ENCODE measurements at places on chromosomes 4 and X. TPM values are rescaled to one million over a fixed set of nuclear protein-coding genes. Genes with fewer than 3 reads are reported as not detected.
A peak's percentile ranks its signal among the peaks of the same experiment; 100 is the strongest.

ASB12 gene
- not detected for total RNA-seq

RPS6KA6 gene
- 0.55 TPM for total RNA-seq

PTPN13 gene
- 7.6 TPM for total RNA-seq

RGS12 gene
- total RNA-seq: 9.7 TPM

ZFP42 gene
- not detected for total RNA-seq

MID1 gene
- total RNA-seq: not detected

SSX1 gene
- total RNA-seq: not detected

RBM41 gene
- total RNA-seq: 27.8 TPM

DNA sequence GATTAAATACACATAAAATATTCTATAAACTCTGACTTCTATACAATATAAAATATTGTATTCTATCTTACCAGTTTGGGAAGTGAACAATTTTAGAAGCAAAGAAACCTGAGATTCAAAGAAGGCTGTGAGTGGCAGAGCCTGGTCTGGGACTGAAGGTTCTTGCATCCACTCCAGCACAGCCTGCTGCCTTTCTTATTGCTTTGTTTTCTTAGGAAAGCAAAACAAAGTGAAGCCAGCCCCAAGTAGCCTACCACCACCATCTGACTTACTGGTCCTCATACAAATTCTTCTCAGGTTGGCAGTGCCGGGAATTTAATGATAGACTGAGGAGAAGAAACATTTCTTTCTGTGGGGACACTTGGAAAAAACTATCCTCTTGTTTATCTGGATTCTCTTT, 129.7 kb upstream of the SMAD1 start:
- no peak overlapping the region for H3K27ac ChIP-seq
- no peaks in the 10 kb centered on the region for H3K27me3 ChIP-seq
- H3K36me3 ChIP-seq: no peaks in the 10 kb centered on the region

- no peak overlapping the region for H3K27ac ChIP-seq
- peaks cover 24% of the 10 kb centered on the region for H3K36me3 ChIP-seq
- DNase-seq: no peak
- H3K4me3 ChIP-seq: no peak overlapping the region
These were observed 78.8 kb downstream of the HADH start for GRCh38 chr4:108068442-108068841.

DNA sequence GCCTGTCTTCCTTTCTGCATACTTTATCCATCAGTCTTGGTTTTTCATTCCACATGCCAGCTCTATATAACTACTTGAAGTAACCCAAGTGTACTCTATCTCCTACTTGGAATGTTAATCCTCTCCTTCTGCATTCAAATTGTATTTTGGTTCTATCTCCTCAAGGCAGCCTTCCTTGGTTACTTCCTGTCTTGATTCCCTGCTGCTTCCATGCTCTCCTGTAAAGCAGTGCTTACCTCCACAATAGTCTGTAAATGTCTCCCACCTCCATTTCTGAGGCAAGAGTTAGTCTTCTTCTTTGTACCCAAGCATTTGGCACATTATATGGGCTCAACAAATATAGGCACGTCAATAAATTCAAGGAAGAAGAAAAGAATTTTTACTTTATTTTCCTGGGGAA, 298.4 kb downstream of the ARHGAP24 start:
- H3K27ac ChIP-seq: no peak overlapping the region
- no peak overlapping the region for H3K4me3 ChIP-seq
- H3K27me3 ChIP-seq: no peaks in the 10 kb centered on the region

- DNase-seq: peak; percentile 58
- H3K4me1 ChIP-seq: no peaks in the 10 kb centered on the region
- no peaks in the 10 kb centered on the region for H3K36me3 ChIP-seq
- H3K27me3 ChIP-seq: no peaks in the 10 kb centered on the region
- no peak overlapping the region for H3K4me3 ChIP-seq
These were observed 11.3 kb downstream of the PNCK start for GRCh38 chrX:153662266-153662665.

GRCh38 chrX:77118686-77119085, 328.5 kb upstream of the FGF16 start:
- no peaks in the 10 kb centered on the region for H3K4me1 ChIP-seq
- no peak overlapping the region for H3K27ac ChIP-seq
- H3K27me3 ChIP-seq: no peaks in the 10 kb centered on the region
- DNase-seq: no peak
- H3K36me3 ChIP-seq: no peaks in the 10 kb centered on the region

GRCh38 chr4:95232358-95233156, 316.2 kb downstream of the UNC5C start:
- H3K27ac ChIP-seq: no peak overlapping the region
- H3K36me3 ChIP-seq: no peaks in the 10 kb centered on the region
- no peaks in the 10 kb centered on the region for H3K27me3 ChIP-seq
- H3K4me1 ChIP-seq: no peaks in the 10 kb centered on the region
- no peak overlapping the region for H3K4me3 ChIP-seq

- H3K27ac ChIP-seq: no peak overlapping the region
- H3K4me1 ChIP-seq: no peaks in the 10 kb centered on the region
- no peak for DNase-seq
- no peak overlapping the region for H3K4me3 ChIP-seq
- no peaks in the 10 kb centered on the region for H3K27me3 ChIP-seq
- H3K36me3 ChIP-seq: no peaks in the 10 kb centered on the region
These were observed 1509.4 kb downstream of the TECRL start for GRCh38 chr4:62899646-62900364.

DNA sequence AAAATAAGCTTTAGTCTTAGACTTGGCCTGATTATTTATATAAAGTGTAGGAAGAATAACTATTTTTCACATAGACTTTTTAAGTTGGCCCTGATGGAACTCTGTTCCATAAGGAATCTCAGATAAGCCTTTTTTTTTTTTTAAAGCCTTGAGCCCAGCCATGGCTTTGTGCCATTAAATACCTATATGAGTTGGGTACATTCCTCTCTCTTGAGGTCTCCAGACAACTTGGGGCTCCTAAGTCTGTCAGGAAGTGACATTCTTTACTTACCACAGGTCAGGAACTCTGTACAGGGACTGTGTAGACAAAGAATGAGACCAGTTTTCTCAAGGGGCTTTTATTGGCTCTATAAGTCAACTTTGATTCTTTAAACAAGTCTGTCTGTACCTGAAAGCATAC, 27.1 kb upstream of the IGFBP7 start:
- DNase-seq: no peak
- H3K27me3 ChIP-seq: no peaks in the 10 kb centered on the region
- no peaks in the 10 kb centered on the region for H3K4me1 ChIP-seq
- H3K4me3 ChIP-seq: no peak overlapping the region

- H3K27ac ChIP-seq: no peak overlapping the region
- DNase-seq: no peak
- H3K36me3 ChIP-seq: no peaks in the 10 kb centered on the region
- H3K4me3 ChIP-seq: no peak overlapping the region
- no peaks in the 10 kb centered on the region for H3K27me3 ChIP-seq
- H3K4me1 ChIP-seq: no peaks in the 10 kb centered on the region
These were observed 118.4 kb upstream of the ENPEP start for GRCh38 chr4:110357521-110357920.

GRCh38 chrX:39527025-39527424, 570.7 kb downstream of the BCOR start:
- no peaks in the 10 kb centered on the region for H3K27me3 ChIP-seq
- no peaks in the 10 kb centered on the region for H3K36me3 ChIP-seq
- no peak overlapping the region for H3K4me3 ChIP-seq
- H3K4me1 ChIP-seq: no peaks in the 10 kb centered on the region

GRCh38 chr4:147482281-147482680, 1.4 kb downstream of the EDNRA start:
- H3K27me3 ChIP-seq: no peaks in the 10 kb centered on the region
- no peaks in the 10 kb centered on the region for H3K4me1 ChIP-seq
- no peaks in the 10 kb centered on the region for H3K36me3 ChIP-seq
- no peak overlapping the region for H3K27ac ChIP-seq
- DNase-seq: no peak
- no peak overlapping the region for H3K4me3 ChIP-seq

- DNase-seq: no peak
- no peak overlapping the region for H3K4me3 ChIP-seq
- H3K36me3 ChIP-seq: no peaks in the 10 kb centered on the region
- H3K27me3 ChIP-seq: no peaks in the 10 kb centered on the region
These were observed 39.0 kb downstream of the ATOH1 start for GRCh38 chr4:93867416-93868001.

DNA sequence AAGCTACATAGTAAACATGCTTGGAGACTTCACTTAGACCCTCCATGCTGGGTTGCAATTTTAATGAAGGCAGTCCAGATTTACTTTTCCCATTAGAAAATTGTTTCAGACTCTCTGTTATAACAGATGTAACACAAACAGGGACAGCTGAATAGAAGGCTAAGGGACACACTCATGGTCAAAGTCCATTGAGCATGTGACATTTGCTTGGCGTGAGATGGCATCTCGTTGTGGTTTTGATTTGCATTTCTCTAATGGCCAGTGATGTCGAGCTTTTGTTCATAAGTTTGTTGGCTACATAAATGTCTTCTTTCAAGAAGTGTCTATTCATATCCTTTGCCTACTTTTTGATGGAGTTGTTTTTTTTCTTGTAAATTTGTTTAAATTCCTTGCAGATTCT, 358.2 kb upstream of the CLNK start:
- DNase-seq: no peak
- no peak overlapping the region for H3K4me3 ChIP-seq
- no peaks in the 10 kb centered on the region for H3K4me1 ChIP-seq
- H3K27me3 ChIP-seq: no peaks in the 10 kb centered on the region

DNA sequence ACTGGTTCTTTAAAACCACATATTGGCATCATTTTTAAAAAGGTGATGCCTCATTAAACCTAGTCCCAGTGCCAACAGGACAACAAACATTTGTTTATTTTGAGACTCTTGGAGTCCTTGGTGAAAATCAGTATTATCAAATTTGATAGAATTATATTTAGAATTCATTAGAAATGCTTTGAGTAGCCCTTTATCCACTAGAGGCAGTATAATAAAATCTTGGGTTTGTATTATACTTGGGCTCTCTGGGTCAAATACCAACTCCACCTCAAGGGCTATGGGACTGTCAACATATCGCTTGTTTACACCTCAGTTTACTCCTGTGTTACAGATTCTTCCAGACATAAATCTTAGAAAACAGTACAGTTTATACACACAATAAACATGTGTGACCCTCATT, 335.7 kb upstream of the FSTL5 start:
- H3K27ac ChIP-seq: no peak overlapping the region
- no peaks in the 10 kb centered on the region for H3K27me3 ChIP-seq
- H3K4me3 ChIP-seq: no peak overlapping the region
- H3K4me1 ChIP-seq: no peaks in the 10 kb centered on the region

DNA sequence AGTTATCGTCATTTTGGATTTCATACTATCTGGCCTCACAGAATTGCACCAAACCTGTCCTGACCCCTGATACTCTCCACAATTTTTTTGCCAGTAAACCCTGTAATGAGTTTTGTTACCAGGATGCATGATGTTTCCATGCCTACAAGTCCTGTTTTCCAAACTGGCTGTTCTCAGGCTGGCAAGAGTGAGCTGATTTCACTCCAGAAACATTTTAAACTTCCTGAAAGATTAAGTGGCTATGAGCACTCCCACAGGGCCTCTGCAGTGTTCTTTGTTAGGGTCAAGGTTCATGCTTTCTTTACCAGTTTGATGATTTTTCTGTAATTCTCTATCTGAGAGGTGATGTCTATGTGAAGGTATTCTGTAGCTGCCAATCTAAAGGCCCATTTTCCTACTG, 31.7 kb upstream of the PDLIM3 start:
- H3K27ac ChIP-seq: no peak overlapping the region
- DNase-seq: no peak
- no peaks in the 10 kb centered on the region for H3K36me3 ChIP-seq
- no peaks in the 10 kb centered on the region for H3K27me3 ChIP-seq

DNA sequence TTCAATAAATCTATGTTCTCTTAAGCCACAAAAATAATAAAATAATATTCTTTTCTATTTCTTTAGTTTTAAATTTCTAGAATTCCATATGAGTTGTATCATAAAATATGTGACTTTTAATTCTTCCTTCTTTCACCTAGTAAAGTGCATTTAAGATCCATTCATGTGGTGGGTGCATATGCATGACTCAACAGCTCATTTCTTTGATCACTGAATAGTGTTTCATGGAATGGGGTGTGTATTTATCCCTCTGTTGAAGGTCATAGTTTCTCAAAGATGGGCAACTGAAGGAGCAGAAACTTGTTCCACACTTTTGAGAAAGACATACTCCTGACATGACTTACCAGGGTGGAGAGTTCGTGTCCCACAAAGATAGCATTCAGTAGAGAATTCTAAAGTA, 1230.3 kb upstream of the AGA start:
- H3K4me3 ChIP-seq: no peak overlapping the region
- DNase-seq: no peak
- no peaks in the 10 kb centered on the region for H3K36me3 ChIP-seq
- no peaks in the 10 kb centered on the region for H3K27me3 ChIP-seq
- no peaks in the 10 kb centered on the region for H3K4me1 ChIP-seq
- H3K27ac ChIP-seq: no peak overlapping the region

DNA sequence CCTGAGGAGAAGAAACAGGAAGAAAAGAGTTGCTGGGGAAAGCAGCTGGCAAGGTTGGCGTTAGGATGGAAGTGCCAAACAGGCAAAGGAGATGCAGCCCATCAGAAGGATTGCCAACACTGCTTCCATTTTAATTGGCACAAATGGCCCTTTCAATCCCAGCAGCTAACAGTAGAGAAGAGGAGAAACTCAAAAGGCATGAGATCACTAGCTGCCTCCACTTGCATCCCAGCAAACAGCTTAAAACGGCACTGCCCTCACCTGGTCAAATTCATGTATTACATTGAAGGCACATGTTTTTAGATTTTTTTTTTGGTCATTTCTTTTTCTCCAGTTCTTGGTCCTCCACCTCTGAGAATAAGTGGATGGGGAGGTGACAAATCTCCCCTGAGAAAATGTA, 14.9 kb upstream of the LOC101059915 start:
- no peak overlapping the region for H3K27ac ChIP-seq
- peaks cover 8% of the 10 kb centered on the region for H3K4me1 ChIP-seq
- no peaks in the 10 kb centered on the region for H3K27me3 ChIP-seq
- no peaks in the 10 kb centered on the region for H3K36me3 ChIP-seq
- H3K4me3 ChIP-seq: no peak overlapping the region
- DNase-seq: peak; percentile 63

GRCh38 chr4:174236359-174236758, 47.1 kb downstream of the FBXO8 start:
- H3K36me3 ChIP-seq: peaks cover 6% of the 10 kb centered on the region
- DNase-seq: no peak
- H3K27me3 ChIP-seq: no peaks in the 10 kb centered on the region
- no peak overlapping the region for H3K4me3 ChIP-seq

- peaks cover 42% of the 10 kb centered on the region for H3K4me1 ChIP-seq
- H3K4me3 ChIP-seq: peak overlapping the region; percentile 49
- DNase-seq: no peak
- no peaks in the 10 kb centered on the region for H3K36me3 ChIP-seq
- H3K27me3 ChIP-seq: no peaks in the 10 kb centered on the region
- peak overlapping the region; percentile 52 for H3K27ac ChIP-seq
These were observed 2.6 kb downstream of the SH2D1A start for GRCh38 chrX:124348885-124349453.

DNA sequence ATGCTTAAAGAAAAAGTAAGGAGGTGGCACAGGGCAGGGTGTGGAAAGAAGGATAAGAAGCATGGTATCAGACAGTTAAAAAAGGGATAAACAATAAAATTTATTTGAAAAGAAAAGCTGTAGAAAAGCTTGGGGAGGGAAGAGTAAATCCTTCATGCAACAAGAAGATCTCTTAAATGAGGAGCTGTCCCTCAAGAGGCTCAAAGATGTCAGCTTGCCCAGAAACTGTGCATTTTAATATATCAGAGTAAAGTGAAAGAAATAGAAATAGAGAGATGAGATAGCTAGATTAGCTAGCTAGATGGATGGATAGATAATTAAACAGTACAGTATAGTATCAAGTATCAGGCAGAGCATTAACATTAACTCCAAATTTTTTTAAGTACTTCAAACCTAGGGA, 170.3 kb downstream of the LDB2 start:
- H3K36me3 ChIP-seq: no peaks in the 10 kb centered on the region
- no peak for DNase-seq
- H3K27me3 ChIP-seq: no peaks in the 10 kb centered on the region
- no peak overlapping the region for H3K4me3 ChIP-seq
- H3K27ac ChIP-seq: no peak overlapping the region
- H3K4me1 ChIP-seq: no peaks in the 10 kb centered on the region

Data from CD4-positive, alpha-beta memory T cell (primary cell).